Stimulated activated effector memory CD8-positive, alpha-beta T cell treated with anti-CD3 and anti-CD28 coated beads, Interleukin-12 subunit alpha, Interleukin-12 subunit beta, amount 100 ng/mL, for 72 hours (primary cell): ENCODE measurements at places on chromosomes 4 and X.

GRCh38 chr4:186240848-186241491, 13.7 kb downstream of the KLKB1 start:
- DNase-seq = no peak

DNA sequence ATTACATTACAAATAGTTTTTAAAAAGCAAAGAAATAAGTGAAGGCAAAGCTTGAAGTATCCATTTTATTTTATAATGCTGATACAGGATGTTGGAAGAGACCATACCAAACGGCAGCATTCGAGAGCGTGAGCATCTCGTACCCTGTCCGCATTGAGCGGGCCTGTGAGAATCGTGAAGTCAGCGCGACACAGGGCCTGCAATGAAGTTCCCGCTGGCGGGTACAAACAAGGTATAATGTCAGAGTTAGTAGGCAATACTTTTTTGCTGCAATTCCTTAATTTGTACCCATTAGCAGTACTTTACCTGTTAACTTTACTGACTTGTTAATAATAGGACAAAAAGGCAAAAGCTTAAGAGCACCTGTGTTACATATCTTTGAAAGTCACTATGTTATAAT, 19.0 kb downstream of the HNRNPD start:
- no peak for DNase-seq

DNA sequence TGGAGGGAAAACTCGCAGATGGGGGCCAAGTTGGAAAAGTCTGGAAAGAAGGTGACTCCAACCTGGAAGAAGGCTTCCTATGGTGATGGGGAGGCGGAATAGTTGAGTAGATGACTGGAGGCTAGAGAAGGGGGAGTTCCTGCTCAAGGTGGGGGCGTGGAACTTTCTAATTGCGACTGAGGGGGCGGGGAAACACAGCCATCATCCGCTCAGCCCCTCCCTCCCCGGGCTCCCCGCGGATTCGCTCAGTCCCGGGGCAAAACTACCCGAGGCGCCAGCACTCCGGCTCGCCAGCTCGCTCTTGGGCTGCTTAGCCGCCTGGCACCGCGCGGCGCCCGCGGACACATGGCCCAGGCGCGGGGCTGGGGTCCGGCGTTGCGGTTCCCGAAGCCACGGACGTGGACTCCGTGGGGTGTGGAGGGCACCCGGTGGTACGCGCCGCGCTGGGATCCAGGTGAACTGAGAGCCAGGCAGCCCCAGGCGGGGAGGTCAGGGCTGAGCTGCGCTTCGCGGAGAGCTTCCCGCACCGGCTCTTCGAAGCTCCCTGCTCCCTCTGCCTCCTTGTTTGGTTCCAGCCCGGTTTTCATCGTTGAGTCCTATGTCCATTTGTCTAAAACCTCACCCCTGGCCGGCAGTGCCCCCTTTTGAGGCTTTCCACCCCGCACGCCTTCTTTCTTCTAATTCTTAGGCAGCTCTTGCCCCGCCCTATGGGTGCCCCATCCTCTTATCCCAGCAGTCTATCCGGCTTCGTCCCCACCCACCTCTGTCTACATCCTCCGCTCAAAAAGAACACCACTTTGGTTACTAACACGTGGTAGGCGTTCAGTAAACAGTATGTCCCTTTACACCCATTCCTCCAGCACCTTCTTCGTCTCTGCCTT, 38.9 kb downstream of the STARD8 start:
- no peak for DNase-seq

GRCh38 chrX:134971926-134972325, 18.9 kb upstream of the SMIM10 start:
- DNase-seq = no peak

GRCh38 chr4:52841682-52842456, 20.2 kb upstream of the RASL11B start:
- no peak for DNase-seq

GRCh38 chrX:118519411-118520215, 24.0 kb downstream of the DOCK11 start:
- DNase-seq = no peak

- DNase-seq = no peak
Observed at GRCh38 chr4:138409670-138410069, 167.5 kb upstream of the SLC7A11 start.
